ENCODE measurements at places on chromosomes 12 and 14.

DNA sequence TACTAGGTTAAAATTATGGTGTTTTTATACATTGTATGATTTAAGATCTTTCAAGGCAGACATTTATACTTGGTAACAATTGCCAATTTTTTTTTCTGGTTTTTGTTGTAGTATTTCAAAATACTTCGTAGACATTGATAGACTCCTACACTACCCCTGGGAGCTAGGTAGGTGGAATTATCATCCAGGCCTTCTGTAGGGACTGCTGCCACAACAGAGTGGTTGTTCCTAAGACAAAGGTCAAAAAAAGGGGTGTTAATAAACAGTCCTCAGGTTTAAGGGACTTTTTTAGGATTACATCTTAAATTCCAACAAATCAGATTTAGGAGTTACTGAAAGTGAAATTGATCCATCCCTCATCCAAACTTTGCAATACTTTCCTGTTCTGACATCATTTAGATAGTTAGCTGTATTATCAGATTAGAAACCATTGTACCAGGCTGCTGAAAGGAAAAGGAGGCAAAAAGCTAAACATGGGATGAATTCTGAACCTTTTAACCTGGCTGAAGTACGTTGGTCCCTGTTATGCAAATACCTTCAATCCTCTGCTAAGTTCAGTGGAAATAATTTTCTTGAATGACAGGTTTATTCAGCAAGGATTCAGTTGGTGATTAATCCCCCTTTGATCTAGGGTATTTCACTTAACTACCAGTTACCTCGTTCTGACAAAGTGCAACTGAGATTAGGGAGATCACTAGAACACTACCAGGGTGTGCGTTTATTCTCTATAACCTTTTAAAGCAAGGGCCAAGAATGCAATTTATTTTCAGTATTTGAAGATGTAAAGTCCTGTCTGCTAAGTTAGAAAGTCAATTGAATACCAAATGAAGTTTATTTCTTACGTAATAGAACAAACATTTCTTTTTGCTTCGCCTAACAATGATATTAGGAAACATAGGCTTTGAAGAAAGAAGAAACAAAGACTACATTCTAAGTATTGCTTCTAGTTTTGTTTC is 23.2 kb downstream of the AP5M1 start:
- no peak for DNase-seq

GRCh38 chr12:120071493-120072020 is 45.0 kb downstream of the RAB35 start:
- no peak for DNase-seq

DNA sequence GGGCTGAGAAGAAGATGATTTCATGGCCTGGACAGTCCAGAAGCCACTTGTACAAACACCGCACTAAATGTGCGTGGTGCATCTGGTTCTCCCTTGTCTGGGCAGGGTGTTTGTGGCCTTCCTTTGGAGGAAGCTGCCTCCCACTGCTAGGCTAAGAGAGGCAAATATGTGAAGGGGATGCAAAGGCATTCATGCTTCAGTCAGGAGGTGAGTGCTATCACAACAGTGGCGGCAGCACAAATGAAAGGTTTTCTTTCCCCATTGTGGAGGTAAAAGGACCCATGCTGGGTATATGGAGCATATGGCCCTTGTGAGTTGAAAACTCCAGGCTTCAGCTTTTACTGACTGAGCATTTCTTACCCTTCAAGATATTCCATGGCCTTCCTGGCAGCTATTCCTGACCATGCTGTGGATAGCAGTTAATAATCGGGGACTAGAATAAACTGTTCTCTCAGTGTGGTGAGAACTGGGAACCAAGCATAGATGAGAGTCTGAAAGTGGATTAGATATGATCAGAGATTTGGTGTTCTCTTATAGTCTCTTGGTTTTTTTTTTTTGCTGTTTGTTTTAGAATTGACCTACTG is 69.9 kb downstream of the MYRFL start:
- DNase-seq, result peak; percentile 41

DNA sequence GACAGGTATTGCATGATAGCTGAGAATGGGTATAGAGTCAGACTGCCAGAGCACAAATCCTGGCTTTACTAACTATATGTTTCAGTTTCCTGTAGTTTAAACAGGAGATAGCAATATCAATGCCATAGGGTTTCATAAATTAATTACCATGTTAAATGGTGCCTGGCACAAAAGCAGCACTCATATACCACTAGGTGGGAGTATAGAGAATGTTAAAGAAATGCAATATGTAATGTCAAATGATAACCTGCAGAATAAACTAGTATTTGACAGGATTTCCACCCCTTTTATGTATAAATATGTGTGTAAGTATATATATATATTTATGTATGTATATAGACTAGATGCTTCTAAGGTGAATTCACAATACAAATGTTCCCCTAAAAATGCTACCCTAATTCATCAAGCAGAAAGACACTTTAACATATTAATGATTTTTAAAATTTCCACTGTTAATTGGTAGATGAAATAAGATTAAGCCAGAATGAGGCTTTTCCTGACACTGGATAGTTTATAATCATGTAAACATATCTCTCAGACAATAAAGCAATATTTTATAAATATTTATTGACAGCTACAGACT is 8.6 kb downstream of the WDR89 start:
- peak; percentile 23 for DNase-seq

DNA sequence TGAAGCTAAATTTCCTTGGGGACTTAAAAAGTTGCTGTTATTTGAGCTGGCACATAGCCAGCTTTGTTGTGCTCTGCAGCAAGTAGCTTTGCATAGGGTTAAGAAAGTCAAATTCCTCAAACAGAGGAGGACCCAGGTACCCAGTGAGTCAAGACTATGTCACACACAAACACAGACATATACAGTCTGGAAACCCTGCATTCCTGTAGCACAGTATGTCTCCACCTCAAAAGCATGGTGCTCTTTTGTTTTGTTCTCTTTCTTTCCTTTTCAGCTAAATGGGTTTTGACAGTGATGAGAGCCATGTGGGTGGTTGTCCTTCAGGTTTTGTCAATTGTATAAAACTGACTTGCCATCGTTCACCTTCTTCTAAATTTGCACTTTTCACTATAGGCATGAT is 179.6 kb upstream of the DIO2 start:
- DNase-seq, result peak; percentile 19

- no peak for DNase-seq
Measured at GRCh38 chr12:132604151-132604618, 6.2 kb downstream of the LRCOL1 start.

- DNase-seq, result no peak
Measured at GRCh38 chr12:27436768-27437167, 9.8 kb upstream of the SMCO2 start.

- no peak for DNase-seq
Measured at GRCh38 chr14:68255693-68256178, 436.2 kb downstream of the RAD51B start.

DNA sequence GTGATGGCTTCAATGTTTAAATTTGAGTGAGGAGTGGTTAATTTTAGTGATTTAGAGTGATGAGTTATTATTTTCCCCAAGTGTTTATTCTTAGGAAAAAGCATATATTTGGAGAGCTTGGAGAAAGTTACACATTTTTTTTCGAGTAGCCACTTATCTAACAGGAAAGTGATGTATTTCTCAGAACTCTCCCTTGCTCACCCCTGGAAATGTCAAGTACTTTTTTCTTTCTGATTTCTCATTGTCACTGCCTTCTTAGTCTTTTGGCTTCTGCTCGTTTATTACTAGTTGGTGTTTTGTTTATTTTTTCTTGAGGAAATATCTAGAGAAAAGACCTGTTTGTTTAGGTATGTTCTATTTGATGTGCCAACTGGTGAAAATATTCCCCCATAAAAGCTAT is 58.8 kb downstream of the AEBP2 start:
- DNase-seq, result no peak

DNA sequence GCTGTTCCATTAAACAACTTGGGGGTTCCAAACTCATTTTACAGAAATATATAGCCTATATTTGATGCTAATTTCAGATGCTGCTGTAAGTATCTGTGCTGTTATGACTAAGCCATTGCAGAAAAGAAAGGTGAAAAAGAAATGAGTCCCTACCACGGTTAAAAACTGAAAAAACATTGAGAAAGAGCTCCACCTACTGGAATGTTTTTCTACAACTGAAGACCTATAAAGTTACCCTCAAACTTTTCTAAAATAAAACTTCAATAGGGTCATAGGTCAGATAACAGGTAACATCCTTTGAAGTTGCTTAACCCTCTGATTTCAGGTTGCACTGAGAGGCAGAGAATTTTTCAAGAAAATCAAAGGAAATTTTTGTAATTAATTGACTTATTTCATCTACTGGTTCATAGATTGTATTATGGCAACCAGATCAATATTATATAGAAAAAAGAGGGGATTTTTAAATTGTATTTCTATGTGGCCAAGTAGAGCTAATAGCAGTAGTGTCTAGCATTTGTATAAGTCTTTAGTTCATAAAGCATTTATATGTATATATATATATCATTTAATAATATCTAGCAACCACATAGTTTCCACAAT is 279.9 kb downstream of the RPS29 start:
- DNase-seq, result peak; percentile 9

GRCh38 chr12:74129702-74130101 is 407.9 kb upstream of the ATXN7L3B start:
- no peak for DNase-seq

DNA sequence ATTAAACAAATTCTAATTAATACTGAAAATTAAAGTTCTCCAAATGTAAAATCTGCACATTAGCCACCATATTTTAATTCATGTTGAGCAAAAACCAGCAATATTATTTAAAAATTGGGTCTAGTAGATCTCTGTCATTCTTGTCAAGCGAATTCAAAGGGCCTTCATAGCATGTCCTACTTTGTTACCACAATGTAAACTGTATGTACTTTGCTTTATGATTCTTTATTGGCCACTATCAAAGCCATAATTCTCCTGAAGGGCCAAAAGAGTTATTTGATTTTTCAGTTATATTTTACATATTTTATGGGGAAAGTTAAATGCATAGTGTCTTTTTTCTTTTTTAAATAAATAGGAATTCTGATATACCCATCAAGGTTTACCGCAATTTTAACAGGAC is 117.9 kb downstream of the RPS6KA5 start:
- DNase-seq, result no peak

DNA sequence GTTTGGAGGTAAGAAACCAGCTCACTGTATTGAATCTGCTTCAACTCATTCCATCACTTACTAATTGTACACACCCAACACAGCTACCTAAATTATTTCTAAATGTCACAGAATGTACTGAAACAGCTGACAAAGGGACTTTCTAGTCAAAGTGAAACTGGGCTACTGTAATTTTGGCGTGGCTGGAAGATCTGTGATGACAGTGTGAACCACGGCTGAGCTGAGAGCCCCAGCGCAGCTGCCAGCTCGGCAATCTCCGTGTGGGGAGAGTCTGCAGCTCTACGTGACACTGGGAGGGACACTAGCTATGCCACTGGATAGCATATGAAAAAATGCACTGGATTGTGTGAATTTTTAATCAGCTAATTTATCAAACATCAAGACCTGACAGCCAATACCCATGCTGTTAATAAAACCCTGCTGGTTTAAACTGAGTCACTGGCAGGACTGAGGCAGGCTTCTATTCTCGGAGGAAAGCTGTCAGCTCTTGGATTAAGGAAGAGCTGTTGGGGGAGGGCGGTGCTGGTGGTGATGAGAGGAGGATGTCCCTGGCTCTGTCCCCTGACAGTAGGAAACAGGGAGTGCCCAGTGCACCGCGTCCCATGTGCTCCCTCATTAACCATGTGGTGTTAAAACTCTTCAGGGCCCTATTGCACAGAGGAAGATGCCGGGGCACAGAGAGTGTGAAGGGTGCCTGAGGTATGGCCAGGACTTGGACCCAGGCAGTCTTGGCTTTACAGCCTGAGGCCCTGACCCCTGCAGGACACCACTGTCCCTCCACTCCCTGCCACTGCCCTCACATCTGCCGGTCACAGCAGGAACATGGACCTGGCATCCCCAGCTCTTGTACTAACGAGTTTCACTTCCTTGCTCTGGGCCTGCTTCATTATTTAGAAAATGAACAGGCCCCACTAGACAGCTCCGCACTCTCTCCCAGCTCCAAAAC is 13.3 kb downstream of the SLC15A4 start:
- DNase-seq, result no peak

GRCh38 chr14:62347562-62348011 is 585.4 kb downstream of the SNAPC1 start:
- no peak for DNase-seq

- peak; percentile 7 for DNase-seq
Measured at GRCh38 chr14:86237733-86238132, 707.8 kb downstream of the FLRT2 start.

GRCh38 chr12:14892726-14893505 is 7.3 kb upstream of the MGP start:
- no peak for DNase-seq

GRCh38 chr14:102565331-102565887 is 27.0 kb upstream of the RCOR1 start:
- DNase-seq, result no peak

DNA sequence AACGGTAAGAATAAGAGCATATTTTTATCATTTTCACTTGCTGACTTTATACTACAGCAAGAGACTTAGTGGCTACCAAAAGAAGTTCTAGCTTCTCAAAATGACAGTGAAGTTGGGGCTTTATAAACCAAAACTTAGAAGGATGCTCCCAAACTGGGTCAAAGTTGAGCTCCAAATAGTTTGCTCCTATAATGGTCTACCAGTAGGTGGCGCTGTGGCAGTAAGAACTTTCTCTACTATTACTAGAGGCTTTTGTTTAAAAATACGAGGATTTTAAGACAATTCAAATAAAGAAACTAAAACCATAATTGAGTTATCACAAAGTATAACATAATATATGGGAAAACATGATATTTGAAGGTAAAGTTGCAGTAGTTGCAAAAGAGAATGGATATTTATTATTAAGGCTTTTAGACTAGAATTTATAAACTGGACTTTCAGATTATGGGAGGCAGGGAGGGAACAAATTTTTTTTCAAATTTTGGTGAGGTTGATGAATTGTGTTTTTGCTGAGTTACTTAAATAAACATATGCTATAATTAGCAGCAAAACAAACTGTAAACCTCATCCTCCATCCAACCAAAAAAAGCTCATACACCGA is 75.0 kb downstream of the TGFB3 start:
- DNase-seq, result peak; percentile 59

DNA sequence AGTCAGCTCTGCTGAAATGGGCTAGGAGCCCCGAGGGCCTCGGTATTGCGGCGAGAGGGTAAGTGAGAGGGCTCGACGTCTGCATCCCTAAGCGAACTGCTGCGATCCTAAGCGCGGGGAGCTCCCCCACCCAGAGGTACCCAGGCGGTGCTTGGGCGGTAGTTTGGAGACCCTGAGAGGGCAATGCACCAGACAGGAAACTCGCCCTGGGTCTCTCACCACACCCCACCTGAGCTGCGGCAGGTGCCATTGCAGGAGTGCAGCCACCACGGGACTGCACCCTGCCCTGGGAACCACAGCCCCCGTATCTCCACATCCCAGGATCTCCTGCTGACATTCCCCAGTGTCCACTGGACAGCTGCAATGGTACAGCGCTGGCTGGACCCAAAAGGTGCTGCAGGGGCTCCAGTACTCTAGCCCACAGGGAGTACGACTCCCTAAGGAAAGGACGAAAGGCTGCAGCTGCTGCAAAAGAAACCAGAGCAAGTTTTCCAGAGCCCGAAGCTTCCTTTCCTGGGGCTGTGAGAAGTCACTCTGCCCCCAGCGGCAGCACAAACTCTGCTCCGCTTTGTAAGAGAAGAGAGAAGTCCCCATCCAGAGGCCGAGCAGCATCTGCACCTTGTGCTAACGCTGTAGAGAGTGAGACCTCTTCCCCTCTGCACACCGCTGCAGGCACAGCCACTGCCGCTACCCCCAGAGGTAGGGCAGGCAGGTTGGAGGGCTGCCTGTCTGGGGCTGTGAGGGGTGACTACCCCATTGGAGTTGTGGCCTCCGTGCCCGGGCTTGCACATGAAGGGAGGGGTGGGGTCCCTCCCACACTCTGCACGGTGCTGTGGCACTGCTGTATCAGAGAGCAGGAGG is 31.1 kb upstream of the MON2 start:
- peak; percentile 66 for DNase-seq
